Stimulated activated CD8-positive, alpha-beta memory T cell treated with anti-CD3 and anti-CD28 coated beads, Interleukin-2, amount 100 ng/mL, for 1 hour (primary cell): ENCODE measurements at places on chromosomes 16 and 17.

- DNase-seq = no peak
These were observed 17.0 kb downstream of the GJD3 start for GRCh38 chr17:40347319-40348135.

DNA sequence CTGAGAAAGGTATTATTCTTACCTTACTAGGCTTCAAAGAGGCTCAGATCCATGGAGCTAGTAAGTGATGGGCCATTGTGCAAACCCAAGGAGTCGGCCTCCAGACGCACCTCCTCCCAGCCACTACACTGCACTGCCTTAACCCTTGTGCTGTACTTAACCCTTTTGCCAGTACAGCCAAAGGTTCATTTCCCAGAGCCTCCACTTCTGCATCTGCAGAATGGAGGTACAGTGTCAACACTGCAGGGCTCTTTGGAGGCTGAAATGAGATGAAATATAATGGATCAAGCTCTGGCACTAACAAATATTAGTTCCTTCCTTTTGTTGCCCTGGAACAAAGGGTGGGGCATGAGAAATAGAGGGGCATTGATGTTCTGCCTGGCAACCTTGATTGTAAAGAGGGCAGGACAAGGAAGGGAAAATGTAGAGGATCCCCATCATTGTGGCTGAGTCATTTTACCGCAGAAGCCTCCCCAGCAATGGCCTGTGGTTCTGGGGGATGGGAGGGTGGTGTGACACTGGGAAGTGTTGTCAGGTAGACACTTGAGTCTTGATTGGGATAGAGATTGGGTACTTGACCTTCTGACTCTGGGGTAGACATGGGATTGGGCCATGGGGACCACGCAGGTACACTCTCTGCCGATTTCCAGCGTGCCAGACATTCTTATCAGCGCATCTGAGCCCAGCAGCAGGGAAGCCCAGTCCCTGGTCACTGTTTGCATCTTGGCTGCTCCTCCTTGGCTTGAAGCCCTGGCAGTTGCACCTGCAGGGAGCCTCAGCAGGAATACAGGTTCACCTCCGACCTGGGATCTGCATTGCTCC is 84.0 kb downstream of the MSI2 start:
- DNase-seq = no peak

GRCh38 chr17:36931697-36932382 is 5.4 kb upstream of the LHX1 start:
- no peak for DNase-seq

- no peak for DNase-seq
These were observed 11.1 kb upstream of the ATP2C2 start for GRCh38 chr16:84357191-84357651.

GRCh38 chr16:50881956-50882355 is 140.1 kb downstream of the CYLD start:
- no peak for DNase-seq

- no peak for DNase-seq
These were observed 26.5 kb downstream of the PDIA2 start for GRCh38 chr16:309476-309875.

GRCh38 chr16:85917959-85918358 is 19.0 kb downstream of the IRF8 start:
- DNase-seq = no peak

- no peak for DNase-seq
These were observed 27.9 kb upstream of the SSTR5 start for GRCh38 chr16:1044460-1045309.

- DNase-seq = no peak
These were observed 324 bp upstream of the HCRT start for GRCh38 chr17:42185621-42185930.

- DNase-seq = no peak
These were observed 222.9 kb upstream of the IRX5 start for GRCh38 chr16:54707813-54708212.

- DNase-seq = no peak
These were observed 274.2 kb upstream of the MYOCD start for GRCh38 chr17:12391468-12391867.

GRCh38 chr16:6250511-6250910 is 1082.1 kb upstream of the RBFOX1 start:
- no peak for DNase-seq

DNA sequence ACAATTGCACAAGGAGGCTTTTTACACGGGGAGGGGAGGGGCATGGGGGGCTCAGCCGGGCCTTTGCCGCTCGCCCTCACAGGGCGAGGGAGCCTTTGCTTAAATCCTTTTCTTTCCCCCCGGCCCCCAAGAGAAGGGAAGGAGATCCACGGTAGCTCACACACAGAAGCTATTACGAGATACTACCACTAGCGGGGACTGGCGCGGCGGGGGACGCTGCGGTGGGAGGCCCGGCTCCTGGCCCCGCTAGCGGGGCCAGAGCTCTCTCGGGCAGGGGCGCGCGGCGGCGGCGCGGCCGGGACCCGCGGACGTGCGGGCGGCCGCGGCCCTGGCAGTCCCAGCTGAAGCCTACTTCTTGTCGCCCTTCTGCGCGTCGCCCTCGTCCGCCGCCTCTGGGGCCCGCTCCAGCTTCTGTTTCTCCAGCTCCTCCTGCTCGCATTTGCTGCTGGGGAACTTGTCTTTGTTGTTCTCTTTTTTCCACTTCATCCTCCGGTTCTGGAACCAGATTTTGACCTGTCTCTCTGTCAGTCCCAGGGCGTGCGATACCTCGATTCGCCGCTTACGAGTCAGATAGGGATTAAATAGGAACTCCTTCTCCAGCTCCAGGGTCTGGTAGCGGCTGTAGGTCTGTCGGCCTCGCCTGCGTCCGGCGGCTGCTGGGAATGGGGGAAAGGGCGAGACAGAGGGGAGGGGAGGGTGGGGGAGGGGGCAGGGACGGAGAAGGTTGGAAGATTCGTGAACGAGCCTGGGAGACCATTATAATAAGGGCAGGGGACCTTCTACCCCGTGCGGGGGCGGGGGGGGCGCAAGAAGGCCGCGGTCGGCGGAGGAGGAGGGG is 2.0 kb downstream of the HOXB8 start:
- DNase-seq = no peak

- no peak for DNase-seq
These were observed 115.6 kb upstream of the CDH5 start for GRCh38 chr16:66250686-66251431.

- no peak for DNase-seq
These were observed 2.6 kb downstream of the CAMKK1 start for GRCh38 chr17:3890082-3890877.

- no peak for DNase-seq
These were observed 126.2 kb downstream of the CPPED1 start for GRCh38 chr16:12677502-12677901.

DNA sequence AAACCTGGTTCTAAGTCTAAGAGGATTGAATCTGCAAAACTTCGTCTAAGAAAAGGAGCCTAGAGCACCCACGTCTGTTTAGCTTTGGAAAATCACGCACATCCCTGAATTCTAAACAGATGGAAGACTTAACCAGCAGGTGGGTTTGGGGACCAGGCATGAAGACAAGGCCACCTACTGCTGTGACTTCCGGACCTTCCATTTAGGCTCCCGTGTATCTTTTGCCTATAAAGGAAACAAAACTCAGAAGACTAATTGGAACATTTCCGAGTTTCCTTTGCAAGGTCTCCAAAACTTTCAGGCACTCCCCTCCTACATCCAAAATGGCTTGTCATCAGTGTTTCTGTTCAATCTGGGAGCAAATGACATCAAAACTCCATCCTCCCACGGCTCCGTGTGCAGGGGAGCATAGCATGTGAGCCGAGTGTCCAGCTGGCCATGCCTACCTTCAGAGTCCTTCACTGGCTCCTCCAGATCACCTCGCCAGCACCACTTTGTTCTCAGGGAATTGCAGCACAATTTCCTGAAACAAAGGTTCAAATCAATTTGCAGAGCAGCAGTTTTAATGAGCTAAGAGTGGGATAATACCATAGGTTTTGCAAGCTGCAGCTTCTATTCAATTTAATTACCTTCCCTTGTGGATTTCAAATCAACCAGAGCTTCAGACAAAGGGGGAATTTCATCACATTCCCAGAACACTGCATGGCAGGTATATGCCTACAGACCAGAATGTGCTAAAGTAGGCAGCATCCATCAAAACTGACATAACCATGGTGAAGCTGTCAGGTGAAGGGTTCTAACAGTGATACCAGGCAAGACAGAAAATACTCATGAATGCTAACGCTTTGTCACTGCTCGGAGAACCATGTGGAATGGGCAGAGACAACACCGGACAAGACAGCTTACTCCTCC is 23.5 kb downstream of the CACNG1 start:
- no peak for DNase-seq

DNA sequence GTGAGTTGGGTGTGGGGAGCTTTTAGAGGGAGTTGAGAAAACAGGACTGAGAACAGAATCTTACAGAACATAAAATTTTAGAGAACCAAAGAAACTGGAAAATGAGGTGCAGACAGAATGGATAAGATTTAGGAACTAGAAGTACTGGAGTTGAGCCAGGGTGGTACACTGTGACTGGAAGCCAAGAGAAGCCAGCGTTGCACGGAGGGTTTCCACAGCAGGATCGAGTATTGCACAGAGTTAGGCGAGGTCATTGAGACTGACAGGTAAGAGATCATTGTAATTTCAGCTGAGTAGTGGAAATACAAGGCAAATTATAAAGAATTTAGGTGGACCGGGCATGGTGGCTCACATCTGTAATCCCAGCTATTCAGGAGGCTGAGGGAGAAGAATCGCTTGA is 6.6 kb downstream of the GSDMA start:
- no peak for DNase-seq

DNA sequence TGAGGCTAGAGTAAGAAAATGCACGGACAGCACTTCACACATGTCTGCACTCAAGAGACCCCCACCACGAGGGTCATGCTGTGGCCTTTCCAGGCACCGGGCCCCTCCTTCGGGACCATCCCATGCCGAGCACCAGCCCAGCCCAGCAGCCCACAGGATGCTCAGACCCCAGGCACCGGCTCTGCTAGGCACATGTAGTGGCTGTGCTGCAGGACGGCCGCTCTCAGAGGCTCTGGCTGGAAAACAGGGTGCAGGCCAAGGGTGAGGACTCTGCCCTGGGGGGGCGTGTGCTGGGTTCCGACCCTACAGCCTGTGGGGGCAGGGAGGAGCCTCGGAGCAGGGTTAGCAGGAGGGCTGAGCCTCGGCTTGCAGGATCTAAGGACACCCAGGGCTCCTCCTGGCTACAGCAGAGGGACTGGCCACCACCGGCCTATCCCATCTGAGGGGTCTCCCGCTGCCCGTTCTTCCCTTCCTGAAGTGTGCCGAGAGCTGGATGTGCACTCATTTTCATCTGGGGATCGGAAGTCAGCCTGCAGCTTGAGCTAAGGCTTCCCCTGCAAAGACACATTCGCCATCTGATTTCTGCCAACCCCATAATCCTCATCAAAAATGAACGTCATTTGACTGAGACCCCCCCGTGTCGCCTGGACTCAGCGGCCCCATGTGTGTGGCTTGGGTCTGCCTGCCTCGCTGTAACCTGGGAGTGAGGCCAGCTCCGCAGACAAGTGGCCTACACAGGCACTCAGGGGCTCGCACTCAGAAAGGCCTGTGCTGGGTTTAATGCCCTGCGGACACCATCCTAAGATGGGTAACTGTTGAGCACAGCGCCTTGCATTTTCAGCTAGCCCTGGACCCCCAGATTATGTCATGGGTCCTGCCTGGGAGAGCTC is 293.1 kb upstream of the FOXF1 start:
- no peak for DNase-seq

GRCh38 chr17:4742133-4742532 is 2.4 kb upstream of the CXCL16 start:
- DNase-seq = no peak

DNA sequence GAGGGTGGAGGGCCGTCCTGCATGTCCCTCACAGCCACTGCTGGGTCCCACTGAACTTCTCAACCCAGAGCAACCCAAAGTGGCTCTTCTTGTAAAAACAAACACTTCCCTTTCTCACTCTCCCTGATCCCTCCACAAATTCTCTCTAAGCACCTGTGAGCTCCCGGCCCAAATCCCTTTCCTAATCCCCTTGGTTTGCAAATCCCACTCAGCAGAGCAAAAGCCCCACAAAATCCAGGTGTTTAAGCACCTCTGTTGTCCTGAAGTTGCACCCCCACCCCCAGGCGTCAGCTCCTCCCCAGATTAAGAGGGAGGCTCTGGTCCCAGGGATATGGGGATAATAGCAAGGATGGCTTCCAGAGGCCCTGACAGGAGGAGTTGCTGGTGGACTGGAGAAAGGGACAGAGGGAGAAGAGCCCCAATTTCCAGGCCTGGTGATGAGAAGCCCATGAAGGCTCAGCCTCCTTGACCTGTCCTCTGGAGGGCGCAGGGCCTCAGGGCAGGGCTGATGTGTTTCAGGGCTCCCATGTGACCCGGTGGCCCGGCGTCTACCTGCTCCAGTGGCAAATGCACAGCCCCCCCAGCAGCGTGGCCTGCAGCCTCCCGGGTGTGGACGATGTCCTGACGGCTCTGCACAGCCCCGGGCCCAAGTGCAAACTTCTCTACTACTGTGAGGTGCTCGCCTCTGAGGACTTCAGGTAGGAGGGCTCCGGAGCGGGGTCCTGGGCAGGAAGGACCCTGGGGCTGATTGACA is 23.0 kb downstream of the NAGPA start:
- DNase-seq = no peak

- DNase-seq = no peak
These were observed 56.9 kb upstream of the HAS3 start for GRCh38 chr16:69048328-69049120.

- no peak for DNase-seq
These were observed 103.6 kb downstream of the PRKCA start for GRCh38 chr17:66405836-66406677.

DNA sequence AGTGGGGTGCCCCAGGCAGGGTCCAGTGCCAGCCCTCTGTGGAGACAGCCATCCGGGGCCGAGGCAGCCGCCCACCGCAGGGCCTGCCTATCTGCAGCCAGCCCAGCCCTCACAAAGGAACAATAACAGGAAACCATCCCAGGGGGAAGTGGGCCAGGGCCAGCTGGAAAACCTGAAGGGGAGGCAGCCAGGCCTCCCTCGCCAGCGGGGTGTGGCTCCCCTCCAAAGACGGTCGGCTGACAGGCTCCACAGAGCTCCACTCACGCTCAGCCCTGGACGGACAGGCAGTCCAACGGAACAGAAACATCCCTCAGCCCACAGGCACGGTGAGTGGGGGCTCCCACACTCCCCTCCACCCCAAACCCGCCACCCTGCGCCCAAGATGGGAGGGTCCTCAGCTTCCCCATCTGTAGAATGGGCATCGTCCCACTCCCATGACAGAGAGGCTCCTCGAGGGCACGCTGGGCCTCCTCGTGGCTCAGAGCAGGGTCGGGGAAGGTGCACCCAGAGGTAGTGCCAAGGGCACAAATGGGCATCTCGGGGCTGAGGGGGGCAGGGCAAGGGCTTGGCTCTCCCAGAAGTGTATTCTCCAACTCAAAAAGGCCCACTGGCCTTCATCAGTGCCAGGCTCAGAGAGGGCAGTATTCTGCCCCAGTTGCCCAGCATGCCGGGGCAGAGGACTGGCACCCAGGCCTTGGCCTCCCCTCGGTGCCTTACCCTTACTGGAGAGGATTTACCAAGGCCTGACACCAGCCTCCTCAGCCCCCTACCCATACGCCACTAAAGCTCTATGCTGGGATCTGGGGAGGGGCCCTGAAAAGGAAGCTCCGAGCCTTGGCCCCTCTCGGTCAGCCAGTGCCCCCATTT is at the start of gene CDH5:
Gene CDH5, plus strand, starts transcription at position 259 of the 867 bp plus-strand sequence. CDS start 12,647 bp downstream, outside the sequence.
- no peak for DNase-seq
